ENCODE measurements at places on chromosomes 6 and 20.
A peak's percentile ranks its signal among the peaks of the same experiment; 100 is the strongest.

- peak; percentile 89 for DNase-seq
Measured at GRCh38 chr20:34713194-34713943, 9.2 kb downstream of the TP53INP2 start.

- no peak for DNase-seq
Measured at GRCh38 chr20:37431786-37432185, 85.8 kb downstream of the SRC start.

DNA sequence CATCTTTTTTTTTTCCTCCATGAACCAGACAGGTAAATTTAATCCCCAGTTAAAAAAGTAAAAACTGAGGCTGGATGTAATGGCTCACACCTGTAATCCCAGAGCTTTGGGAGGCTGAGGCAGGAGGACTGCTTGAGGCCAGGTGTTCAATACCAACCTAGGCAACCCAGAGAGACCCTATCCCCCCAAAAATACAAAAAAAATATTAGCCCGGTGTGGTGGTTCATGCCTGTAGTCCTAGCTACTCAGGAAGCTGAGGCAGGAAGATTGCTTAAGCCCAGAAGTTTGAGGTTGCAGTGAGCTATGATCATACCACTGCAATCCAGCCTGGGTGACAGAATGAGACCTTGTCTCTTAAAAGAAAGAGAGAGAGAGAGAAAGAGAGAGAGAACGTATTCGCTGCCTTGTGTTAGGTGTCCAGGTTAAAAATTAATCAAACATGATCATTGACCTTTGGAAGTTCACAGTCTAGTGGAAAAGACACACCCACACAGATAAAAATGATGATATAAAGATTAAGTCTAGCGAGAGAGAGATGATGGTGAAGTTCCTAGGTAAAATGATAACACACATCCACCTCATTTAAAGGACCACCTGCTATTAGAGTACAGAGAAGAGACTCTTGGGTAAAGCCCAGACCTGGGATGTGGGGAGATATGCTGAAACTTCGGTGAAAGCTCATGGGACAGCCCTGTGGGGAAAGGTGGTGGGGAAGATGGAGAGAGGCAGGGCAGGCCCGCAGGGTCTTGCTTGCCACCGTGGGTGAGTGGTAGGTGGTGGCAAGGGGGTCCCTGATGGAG, 4.8 kb upstream of the NHSL1 start:
- no peak for DNase-seq

DNA sequence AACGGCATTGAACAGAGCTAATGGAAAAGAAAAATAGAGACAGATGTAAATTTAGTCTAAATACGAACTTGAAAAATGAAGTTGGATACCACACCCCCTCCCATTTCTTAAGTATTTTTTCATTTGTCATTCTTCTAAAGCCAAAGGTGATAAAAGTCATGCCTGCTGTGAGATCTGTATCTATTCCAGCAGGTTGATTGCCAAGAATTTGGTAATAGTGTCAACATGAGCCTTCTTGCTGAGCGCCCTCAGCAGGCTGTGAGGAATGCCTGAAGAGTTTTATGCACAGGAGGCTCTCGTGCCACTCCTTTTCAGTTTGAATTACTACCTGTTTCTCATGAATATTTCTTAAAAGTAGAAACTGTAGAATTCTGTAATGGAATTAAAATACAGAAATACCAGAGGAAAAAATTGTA, 165.4 kb downstream of the QKI start:
- DNase-seq = no peak

GRCh38 chr6:53347921-53348370, 804 bp downstream of the ELOVL5 start:
- DNase-seq = no peak

- no peak for DNase-seq
Measured at GRCh38 chr20:60238992-60239660, 280.9 kb downstream of the CDH26 start.

- DNase-seq = no peak
Measured at GRCh38 chr20:57788936-57789613, 79.3 kb upstream of the PMEPA1 start.

DNA sequence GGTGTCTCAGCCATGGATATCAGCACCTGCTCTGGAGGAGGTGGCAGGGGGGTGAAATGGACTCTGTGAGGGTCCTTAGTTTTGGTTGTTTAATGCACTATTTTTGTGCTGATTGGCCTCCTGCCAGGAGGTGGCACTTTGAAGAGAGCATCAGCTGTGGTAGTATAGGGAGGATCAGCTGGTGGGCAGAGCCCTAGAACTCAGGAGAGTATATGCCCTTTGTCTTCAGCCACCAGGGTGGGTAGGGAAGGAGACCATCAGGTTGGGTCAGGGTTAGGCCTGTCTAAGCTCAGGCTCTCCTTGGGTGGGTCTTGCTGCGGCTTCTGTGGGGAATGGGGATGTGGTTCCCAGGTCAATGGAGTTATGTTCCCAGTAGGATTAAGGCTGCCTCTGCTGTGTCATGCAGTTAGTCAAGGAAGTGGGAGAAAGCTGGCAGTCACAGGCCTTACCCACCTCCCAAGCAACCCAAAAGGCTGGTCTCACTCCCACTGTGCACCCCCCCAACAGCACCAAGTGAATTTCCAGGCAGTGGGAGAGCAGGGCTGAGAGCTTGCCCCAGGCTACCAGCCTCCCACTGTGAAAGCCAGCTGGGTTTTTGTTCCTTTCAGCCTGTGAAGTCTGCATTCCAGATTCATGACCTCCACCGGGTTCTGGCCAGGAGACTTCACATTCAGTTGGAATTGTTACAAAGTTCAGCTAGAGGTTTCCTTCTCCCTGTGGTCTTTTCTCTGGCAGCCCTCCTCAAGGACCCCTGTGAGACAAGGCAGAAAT, 5.7 kb upstream of the OSTM1 start:
- no peak for DNase-seq

- no peak for DNase-seq
Measured at GRCh38 chr6:133207754-133208153, 33.4 kb upstream of the EYA4 start.

GRCh38 chr6:108622641-108623298, 62.1 kb downstream of the FOXO3 start:
- peak; percentile 61 for DNase-seq

GRCh38 chr20:50957276-50957675, 1.1 kb downstream of the DPM1 start:
- no peak for DNase-seq

Data from HFF-Myc (cell line).